Stimulated activated CD8-positive, alpha-beta memory T cell treated with anti-CD3 and anti-CD28 coated beads, Interleukin-2, amount 100 ng/mL, for 1 hour (primary cell): ENCODE measurements at places on chromosomes 4 and X.

DNA sequence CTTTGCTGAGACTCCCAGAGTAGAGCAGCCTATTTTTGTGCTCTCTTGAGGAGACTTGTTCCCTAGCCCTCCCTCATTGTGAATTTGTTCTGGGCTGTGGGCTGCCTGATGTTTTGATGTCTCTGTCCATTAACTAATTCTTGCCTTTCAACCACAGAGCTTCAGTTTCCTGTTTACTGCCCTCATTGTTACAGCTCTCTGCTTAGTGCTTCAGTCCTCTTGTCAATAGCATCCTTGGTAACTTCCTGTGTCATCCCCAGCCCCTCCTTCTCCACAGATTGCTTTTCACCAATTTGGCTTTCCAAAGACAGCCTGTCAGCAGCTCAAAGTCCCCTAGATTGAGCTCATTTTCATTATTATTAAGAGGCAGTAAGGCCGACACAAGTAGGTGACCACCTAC, 69.9 kb downstream of the COX7B2 start:
- no peak for DNase-seq

DNA sequence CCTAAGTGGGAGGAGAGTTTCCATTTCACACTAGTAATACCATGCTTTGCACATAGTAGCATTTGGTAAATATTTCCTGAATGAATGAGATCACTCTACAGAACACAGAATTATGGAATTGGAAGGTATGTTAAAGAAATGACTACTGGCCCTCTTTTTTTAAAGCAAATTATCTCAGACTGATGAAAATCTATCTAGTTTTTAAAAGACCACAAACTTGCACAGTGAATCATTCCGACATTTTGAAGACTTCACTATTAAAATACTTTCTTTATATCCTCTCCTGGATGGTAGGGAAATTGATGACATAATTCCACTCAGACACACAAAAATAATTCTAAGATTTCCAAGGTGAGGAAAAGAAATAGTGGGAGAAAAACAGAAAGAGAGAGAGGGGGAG, 68.4 kb upstream of the ETNPPL start:
- DNase-seq: no peak

GRCh38 chr4:102439812-102440211, 61.3 kb upstream of the NFKB1 start:
- no peak for DNase-seq

DNA sequence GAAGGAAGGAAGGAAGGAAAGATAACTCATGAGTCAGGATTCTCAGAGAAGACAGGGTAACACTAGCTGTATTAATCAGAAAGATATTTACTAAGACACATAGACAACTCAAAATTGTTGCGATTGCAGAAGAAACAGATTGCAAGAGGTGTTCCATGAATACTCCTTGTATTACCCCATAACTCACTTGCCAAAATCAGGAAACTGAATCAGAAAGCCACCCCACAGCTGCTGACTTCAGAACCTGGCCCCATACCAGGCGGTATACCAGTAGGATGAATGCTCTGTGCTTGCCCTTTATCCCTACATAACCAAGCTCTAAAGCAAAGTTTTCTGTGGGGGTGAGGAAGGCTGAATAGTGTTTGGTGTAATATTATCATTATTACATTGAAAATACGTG, 468.5 kb downstream of the IQCM start:
- no peak for DNase-seq

DNA sequence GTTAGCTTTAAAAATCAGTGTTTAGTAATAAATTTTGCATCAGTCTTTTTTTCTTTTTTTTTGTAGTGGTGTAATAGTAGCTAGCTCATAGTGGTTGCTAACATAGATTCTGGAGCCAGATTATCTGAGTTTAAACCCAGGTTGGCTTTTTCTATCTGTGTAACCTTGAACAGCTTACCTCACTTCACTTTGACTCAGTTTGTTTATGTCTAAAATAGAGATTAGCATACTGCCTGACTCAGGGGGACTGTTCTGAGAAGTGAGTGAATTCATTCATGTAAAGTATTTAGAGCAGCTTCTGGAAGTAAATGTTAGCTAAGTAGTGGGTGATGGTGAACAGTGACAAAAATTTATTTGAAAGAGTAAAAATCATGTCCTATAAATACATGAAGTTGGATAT, 32.9 kb downstream of the CPEB2 start:
- no peak for DNase-seq

GRCh38 chr4:154958621-154959358, 177.7 kb downstream of the RBM46 start:
- no peak for DNase-seq

DNA sequence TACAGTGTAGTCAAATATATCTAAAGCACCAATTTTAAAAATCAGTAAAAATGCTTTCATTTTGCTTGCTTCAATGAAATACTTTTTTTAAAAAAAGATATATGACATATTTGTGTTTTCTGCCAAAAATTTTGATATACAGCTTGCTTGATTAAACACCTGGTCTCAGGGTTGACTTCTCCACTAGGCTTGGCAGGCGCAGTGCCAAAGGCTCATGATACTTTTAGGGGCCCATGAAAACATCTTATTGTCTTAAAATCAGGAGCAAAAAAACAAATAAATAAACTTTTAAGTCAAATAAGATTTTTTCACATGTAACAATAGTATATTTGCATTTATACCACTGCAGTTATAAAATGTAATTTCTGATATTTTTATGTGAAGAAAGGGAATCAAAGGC, 95.6 kb downstream of the ADGRA3 start:
- DNase-seq: no peak

GRCh38 chr4:1554876-1555265, 129.2 kb downstream of the FAM53A start:
- no peak for DNase-seq

DNA sequence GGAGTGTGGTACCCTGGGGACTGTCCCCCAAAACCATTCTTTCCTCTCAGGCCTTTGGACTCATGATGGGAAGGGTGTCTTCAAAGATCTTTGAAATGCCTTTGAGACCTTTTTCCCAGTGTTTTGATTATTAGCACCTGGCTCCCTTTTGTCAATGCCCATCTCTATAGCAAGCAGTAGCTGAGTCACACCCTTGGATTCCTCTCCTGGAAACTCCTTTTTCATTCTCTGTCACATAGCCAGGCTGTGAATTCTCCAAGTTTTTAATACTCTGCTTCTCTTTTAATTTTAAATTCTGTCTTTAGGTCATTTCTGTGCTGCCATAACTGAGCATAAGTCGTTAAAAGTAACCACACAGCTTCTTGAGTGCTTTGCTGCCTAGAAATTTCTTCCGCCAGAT, 29.7 kb downstream of the IL21 start:
- DNase-seq: no peak

DNA sequence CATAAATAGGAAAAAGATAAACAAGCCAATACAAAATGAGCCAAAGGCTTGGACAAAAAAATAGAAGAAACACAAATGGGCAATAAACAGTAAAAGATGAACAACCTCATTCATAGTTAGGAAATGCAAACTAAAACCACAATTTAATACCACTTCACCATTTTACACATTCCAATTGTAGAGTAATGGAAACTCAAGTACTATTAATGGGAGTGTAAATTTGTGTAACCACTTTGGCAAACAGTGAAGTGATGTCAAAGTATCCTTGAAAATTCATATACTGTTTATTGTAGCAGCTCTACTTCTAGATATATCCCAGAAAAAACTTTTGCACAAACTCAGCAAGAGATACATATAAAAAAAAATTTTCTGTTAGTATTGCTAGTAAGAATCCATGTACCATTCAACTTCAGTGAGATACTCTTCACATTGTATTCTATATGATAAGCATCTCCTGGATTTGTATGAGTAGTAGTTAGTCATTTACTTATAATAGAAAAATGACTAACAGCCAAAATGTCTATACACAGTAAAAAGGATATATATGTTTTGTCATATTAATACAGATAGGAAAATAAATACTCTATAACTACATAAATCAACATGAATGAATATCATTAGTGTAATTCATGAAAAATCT, 229.8 kb downstream of the DKK2 start:
- no peak for DNase-seq

- no peak for DNase-seq
Measured at GRCh38 chr4:84578540-84579402, 4.2 kb upstream of the CDS1 start.

- no peak for DNase-seq
Measured at GRCh38 chr4:176569301-176569700, 223.4 kb downstream of the VEGFC start.

DNA sequence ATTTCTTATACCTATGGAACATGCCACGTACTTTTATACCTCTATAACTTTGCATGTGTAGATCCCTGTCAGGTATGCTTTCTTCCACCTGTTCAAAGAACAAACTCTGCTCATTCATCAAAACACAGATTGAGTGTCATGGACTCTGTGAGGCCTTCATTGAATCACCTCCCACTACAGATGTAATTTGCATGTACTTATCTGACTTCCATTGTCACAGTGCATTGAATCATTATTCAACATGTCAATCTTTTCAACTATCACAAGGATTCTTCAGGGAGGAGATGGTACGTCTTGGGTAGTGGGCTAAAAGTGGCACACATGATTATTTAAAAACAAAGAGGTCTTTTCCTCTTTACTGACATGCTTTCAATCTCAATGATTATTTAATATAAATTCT, 24.1 kb downstream of the SPOCK3 start:
- DNase-seq: no peak

DNA sequence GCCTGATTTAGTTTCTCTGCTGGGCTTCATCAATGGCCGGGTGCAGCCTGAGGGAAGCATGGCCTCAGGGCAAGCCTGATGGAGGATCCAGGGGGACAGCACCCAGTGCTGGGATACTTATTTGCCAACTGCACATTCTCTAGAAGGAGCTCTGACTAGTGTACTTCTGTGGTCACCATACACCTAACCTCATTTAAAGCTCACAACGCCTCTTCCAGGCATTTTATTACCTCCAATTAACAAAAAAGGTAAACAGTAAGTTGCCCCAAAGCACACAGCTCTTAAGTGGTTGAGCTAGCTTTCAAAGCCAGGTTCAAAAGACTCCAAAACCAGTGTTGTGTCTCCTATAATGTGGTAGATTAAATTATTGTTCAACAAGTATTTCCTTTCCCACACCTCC, 26.8 kb upstream of the ATXN3L start:
- DNase-seq: no peak

DNA sequence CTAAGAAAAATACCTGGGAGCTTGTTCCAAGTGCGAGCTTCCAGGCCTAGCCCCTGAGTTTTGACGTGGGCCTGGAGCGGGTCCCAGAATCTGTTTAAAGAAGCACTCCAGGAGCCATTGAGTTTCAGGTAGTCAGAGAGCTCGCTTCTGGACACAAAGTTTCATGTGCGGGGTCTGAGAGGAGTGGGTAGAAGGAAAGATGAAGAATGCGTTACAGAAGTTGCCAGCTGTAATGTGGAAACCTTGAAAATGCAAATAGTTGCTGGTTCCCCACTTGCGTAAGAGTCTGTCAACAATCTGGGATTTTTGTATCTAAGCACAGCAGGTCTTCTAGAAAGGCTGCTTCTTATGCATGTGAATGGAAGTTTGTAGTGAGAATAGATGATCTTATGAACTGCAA, 77.5 kb upstream of the CLCN4 start:
- no peak for DNase-seq

GRCh38 chr4:165810726-165811125, 62.3 kb upstream of the TLL1 start:
- DNase-seq: no peak

GRCh38 chrX:68826113-68826980, 2.5 kb upstream of the EFNB1 start:
- DNase-seq: no peak
